ENCODE measurements at places on chromosomes 16 and 17.

GRCh38 chr17:36665417-36665816, 64.0 kb downstream of the MRM1 start:
- DNase-seq = no peak

- no peak for DNase-seq
These were observed 41.9 kb downstream of the PIGL start for GRCh38 chr17:16258901-16259300.

- DNase-seq = peak; percentile 86
These were observed 239.4 kb downstream of the MRTFB start for GRCh38 chr16:14310519-14310991.

GRCh38 chr17:82548681-82549303, 29.3 kb downstream of the FOXK2 start:
- DNase-seq = no peak

DNA sequence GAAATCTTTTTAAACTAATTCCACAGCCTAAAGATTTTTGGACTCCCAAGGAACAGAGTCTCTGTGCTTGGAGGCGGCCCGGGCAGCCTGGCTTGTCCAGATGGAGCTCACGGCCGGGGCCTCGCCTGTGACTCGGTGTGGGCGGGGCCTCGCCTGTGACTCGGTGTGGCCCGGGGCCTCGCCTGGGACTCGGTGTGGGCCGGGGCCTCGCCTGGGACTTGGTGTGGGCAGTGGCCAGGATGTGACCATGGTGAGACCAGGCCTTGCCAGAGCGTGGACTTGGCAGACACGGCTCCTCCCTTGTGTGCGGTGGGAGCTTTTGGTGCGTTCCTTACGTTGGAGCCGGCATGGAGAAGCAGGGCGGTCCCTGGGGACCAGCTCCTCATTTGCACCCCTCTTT, 92.3 kb downstream of the METRNL start:
- DNase-seq = no peak

- no peak for DNase-seq
These were observed 16.8 kb upstream of the PHKG2 start for GRCh38 chr16:30731411-30731810.

- no peak for DNase-seq
These were observed 15.6 kb upstream of the LITAF start for GRCh38 chr16:11602321-11602720.

GRCh38 chr16:68126395-68126794, 41.2 kb downstream of the NFATC3 start:
- no peak for DNase-seq

DNA sequence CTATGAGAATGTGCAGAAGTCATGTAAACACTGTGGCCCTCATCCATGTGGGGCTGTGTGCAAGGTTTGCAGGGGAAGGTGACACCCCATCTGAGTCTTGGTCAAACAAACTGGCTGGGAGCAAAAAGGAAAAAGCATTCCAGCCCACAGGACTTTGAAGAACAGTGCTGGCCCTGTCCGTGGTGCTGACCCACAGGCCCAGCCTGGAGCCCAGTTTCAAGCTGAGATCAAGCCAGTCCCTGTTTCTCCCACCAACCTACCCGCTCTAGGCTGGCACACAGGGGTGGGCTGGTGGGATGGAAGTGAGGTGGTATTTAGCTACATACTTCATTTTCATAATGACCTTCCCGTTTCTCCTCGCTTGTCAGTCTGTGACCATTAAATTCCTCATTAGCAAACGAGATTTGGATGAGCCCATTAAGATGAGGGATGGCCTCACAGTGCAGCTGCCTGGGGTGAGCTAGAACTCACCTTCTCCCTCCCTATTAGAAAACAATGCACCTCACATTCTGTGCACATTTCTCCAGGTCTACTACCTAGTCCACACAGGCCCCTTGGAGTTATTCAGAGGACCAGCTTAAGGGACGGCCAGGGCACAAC, 12.6 kb upstream of the RPL38 start:
- no peak for DNase-seq

DNA sequence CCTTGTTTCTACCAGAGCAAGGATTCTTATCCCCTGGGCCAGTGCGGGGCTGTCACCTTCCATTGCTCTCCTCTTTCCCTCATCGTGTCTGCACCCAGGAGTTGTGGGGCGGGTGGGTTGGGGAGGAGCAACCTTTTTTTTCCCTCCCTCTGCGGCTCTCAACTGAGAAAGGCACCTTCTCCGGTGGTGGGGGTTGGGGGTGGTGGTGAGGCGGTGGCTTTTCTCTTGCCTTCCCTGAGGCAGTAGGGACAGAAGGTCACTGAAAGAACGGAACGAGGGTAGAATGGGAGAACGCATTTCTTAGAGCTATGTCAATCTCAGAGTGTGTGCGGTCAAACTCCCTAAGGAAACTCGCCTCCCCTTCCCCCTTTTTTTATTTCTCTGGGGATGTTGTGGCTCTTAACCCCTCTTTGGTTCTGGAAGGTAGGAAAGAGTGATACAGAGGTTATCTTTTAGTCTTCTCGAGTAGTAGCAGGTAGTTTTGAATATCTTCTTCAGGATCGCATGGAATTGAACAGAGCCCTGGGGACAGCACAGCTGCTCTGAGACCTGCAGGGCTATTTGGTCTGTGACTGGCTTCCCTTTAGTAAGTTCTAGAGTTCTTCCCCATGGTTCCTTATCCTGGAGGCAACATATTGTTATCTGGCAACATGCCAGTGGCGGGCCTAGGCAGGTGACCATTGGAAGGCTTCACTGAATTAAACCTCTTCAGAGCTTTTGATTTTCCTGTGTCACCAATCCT, 994 bp downstream of the CLTC start:
- DNase-seq = peak; percentile 10

GRCh38 chr17:77863814-77864161, 94.7 kb upstream of the TNRC6C start:
- no peak for DNase-seq

DNA sequence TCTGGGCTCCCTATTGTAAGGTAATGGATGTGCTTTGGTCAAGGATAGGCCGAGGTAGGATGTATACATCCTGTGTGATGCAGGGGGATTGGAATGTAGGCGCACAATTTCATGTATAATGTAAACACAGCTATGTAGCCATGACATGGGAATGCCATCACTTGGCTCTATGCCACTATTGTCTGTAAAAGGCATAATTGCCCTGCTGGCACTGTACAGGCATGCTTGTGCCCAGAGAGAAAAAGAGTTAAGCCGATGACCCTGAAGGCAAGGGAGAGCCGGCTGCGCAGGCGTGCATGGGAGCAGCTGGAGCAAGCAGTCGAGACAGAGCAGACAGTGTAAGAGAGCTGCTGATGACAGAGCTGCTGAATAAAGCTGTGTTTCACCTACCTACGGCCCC, 212.5 kb upstream of the CPHXL start:
- peak; percentile 71 for DNase-seq

GRCh38 chr17:78133971-78134898, 3.7 kb downstream of the TMC8 start:
- DNase-seq = no peak

GRCh38 chr17:76506408-76507345, 5.5 kb upstream of the RHBDF2 start:
- DNase-seq = peak; percentile 76

GRCh38 chr17:75516619-75517296, 430 bp downstream of the TSEN54 start:
- DNase-seq = no peak

GRCh38 chr17:73165616-73166404, 1.0 kb downstream of the SSTR2 start:
- no peak for DNase-seq

DNA sequence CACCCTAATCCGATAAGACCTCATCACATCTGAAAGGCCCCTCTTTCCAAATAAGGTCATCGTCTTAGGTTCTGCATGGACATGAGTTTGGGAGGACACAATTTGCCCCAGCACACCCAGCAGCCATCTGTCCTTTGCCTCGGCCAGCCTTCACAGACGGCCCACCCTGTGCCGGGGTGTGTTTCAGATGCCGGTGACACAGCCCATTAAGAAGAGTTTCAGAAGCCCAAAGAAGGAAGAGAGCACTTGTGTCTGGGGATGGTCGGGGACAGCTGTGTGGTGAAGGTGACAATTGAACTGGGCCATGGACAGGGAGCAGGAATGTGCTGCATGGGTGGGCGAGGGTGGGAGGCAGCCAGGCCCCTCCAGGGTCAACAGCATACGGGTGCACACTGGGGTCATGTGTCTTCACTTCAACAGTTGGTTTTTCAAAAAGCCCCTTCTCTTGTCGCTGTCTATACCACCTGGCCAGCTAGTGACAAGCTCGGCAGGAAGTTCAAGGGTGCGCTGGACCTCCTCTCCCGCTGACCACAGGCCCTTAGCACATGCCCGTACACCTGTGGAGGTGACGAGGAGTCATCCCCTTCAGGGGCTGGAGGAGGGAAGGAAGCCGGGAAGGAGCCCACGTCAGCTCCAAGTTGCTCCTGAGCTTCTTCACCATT, 183.1 kb downstream of the C16orf95 start:
- DNase-seq = peak; percentile 65

DNA sequence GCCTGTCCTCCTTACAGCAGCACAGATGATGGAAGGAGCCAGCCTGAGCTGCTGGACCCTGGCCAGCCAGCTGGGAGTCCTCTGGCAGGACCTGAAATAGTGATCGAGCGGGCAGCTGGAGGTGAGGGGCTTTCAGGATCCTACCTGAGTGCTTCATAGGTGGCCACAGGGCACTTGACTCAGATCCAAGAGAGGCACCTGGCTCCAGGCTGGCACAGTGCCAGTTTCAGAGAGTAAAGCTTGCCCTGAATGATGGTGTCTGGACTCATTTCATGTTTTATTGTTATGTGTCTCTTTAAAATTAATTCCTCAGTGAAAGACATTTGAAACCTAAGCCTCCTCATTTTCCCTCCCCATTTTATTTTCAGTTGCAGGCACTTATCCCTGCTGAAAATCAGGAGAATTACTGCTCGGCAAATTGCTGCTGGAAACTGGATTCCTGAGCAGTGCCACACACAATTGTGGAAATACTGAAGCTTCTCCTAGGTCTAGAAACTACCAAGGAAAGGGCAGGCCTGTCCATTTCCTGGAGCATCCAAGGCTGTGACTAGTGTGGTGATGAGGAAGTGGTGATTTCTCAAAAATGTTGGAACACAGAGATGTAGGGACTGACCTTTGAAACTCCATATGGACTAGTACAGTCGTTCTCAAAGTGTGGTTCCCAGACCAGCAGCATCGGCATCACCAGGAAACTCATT, 16.1 kb upstream of the ADAMTS18 start:
- no peak for DNase-seq

GRCh38 chr17:50192144-50192617, 9.2 kb downstream of the COL1A1 start:
- no peak for DNase-seq

DNA sequence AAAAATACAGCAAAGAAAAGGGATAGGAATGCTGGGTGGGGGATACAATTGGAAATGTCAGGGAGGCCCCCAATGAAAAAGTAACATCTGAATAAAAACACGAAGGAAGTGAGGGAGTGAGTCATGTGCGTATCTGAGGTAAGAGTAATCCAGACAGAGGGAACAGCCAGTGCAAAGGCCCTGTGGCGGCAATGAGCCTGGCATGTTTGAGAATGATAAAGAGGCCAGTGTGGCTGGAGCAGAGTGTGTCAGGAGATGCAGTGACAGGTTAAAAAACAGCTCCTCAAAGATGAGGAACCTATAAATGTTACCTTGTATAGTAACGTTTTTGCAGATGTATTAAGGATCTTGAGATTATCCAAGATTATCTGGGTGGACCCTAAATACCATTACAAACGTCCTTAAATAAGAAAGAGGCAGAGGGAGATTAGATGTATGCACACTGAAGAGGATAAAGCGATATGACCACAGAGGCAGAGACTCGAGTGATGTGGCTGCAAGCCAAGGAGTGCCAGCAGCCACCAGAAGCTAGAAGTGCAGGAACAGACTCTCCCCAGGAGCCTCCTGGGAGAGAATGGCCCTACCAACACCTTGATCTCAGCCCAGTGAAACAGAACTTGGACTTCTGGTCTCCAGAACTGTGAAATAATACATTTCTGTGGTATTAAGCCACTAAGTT, 17.8 kb upstream of the SLC35B1 start:
- no peak for DNase-seq

- DNase-seq = no peak
These were observed 6.0 kb downstream of the ST3GAL2 start for GRCh38 chr16:70432723-70433457.
